ENCODE measurements at places on chromosomes 12 and 14.

- no peak for DNase-seq
- no peaks in the 10 kb centered on the region for H3K27me3 ChIP-seq
- no peaks in the 10 kb centered on the region for H3K4me1 ChIP-seq
- no peaks in the 10 kb centered on the region for H3K36me3 ChIP-seq
- H3K4me3 ChIP-seq, result no peak overlapping the region
- H3K27ac ChIP-seq, result no peak overlapping the region
Observed at GRCh38 chr14:94447206-94447605, 5.4 kb downstream of the SERPINA11 start.

GRCh38 chr12:85004204-85004603 is 31.9 kb downstream of the TSPAN19 start:
- H3K27me3 ChIP-seq, result no peaks in the 10 kb centered on the region
- no peak overlapping the region for H3K27ac ChIP-seq
- H3K36me3 ChIP-seq, result no peaks in the 10 kb centered on the region

DNA sequence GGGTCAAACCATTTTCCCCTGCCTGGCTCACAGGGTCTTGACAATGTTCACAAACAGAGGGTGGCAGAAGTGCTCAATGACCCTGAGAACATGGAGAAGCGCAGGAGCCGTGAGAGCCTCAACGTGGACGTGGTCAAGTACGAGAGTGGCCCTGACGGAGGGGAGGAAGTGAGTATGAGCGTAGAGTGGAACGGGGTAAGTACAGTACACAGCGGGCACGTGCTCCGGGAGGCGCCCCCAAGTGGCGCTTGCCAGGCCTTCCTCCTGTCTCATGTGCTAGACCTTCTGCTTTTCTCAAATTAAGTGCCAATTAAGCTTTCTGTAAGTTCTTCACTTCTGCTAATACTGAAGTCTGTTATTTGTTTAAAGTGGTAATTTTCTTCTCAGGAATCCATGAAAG is 35.9 kb downstream of the XRCC3 start:
- no peak for DNase-seq
- H3K4me3 ChIP-seq, result no peak overlapping the region
- H3K36me3 ChIP-seq, result peaks cover 74% of the 10 kb centered on the region

DNA sequence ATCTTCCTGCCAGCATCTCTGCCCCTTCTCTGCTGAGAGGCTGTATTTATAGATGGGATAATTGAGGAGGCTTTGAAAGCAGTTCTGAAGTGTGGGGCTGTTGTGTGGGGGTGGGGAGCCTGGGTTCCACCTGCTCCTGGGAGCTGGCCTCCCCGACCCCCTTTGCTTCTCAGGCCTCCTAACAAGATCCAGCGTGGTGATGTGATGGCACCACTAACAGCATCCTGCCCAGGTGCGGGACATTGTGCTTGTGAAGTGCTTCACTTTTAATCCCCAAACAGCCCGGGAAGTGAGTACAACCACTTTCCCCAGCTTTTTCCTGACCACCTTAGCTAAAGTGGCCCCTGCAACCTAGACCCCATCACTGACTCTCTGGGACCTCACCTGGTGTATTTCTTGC is 95.1 kb upstream of the NRXN3 start:
- no peak for DNase-seq
- no peaks in the 10 kb centered on the region for H3K36me3 ChIP-seq
- no peaks in the 10 kb centered on the region for H3K4me1 ChIP-seq
- no peak overlapping the region for H3K4me3 ChIP-seq

- H3K36me3 ChIP-seq, result no peaks in the 10 kb centered on the region
- H3K27me3 ChIP-seq, result no peaks in the 10 kb centered on the region
- H3K27ac ChIP-seq, result no peak overlapping the region
- no peak overlapping the region for H3K4me3 ChIP-seq
- no peak for DNase-seq
Observed at GRCh38 chr14:76615331-76615730, 145.9 kb upstream of the VASH1 start.

DNA sequence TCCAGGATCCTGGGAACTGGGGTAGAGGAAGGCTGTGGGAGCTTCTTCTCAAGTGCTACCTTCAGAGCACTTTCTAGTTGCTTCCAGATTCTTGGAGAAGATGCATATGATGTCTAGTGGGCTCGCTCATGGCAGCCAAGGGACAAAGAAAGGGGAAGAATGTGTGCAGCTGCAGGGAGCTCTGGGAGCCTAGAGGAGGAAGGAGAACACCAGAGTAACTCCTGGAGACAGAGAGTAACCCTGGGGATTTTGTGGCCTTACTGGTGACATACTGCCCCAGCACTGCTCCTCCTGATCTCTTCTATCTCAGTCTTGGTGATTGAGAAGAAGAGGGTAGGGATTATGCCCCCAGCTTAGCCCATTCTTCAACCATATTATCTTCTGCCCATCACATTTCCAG is 10.3 kb upstream of the SP7 start:
- no peak for DNase-seq
- H3K4me1 ChIP-seq, result peaks cover 9% of the 10 kb centered on the region
- H3K36me3 ChIP-seq, result no peaks in the 10 kb centered on the region
- no peaks in the 10 kb centered on the region for H3K27me3 ChIP-seq
- no peak overlapping the region for H3K4me3 ChIP-seq

- no peak overlapping the region for H3K4me3 ChIP-seq
- no peak overlapping the region for H3K27ac ChIP-seq
- H3K4me1 ChIP-seq, result no peaks in the 10 kb centered on the region
- no peak for DNase-seq
Observed at GRCh38 chr14:47852278-47852677, 176.9 kb upstream of the MDGA2 start.

DNA sequence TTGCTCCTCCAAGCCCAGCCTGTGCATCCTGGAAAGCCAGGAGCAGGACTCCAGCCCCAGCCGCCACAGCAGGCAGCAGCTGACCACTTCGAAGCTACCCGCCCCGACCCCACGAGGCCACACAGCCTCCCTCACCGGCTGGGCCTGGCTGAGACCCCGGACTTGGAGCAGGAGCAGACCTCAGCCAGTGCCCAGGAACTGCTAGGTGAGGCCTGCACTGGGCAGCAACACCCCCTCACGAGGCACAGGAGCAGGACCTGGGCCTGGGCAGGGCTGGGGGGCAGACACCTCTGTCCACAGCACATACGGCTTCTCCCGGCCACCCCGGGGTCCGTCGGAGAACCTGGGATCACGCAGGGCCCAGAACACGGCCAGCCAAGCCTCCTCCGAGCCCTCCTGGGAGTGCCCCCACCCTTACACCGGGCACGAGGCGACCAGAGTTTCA is 137.4 kb upstream of the C14orf180 start:
- DNase-seq, result no peak
- H3K27me3 ChIP-seq, result no peaks in the 10 kb centered on the region
- no peak overlapping the region for H3K4me3 ChIP-seq
- H3K27ac ChIP-seq, result no peak overlapping the region
- no peaks in the 10 kb centered on the region for H3K36me3 ChIP-seq
- H3K4me1 ChIP-seq, result no peaks in the 10 kb centered on the region

- no peak for DNase-seq
- no peaks in the 10 kb centered on the region for H3K4me1 ChIP-seq
- no peaks in the 10 kb centered on the region for H3K27me3 ChIP-seq
Observed at GRCh38 chr14:66813636-66814035, 305.7 kb downstream of the GPHN start.

DNA sequence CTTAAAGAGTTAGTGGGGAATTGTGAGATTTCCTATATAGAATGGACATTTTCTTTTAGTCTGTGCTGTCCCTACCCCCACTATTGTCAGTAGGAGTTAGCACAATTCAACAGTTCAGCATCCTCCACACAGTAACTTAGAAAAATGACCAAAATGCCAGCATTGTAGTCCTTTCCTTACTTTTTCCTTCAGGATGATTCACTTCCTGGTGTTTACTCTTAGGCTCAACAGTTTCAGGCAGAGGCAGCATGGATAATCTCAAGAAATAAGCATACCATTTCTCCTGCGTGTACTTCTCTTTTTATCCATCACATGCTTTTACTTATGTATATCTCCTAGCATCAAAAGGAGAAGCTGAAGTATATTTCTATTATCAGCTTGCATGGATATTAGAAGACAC is 683.4 kb downstream of the SLC16A7 start:
- no peaks in the 10 kb centered on the region for H3K4me1 ChIP-seq
- no peaks in the 10 kb centered on the region for H3K36me3 ChIP-seq

DNA sequence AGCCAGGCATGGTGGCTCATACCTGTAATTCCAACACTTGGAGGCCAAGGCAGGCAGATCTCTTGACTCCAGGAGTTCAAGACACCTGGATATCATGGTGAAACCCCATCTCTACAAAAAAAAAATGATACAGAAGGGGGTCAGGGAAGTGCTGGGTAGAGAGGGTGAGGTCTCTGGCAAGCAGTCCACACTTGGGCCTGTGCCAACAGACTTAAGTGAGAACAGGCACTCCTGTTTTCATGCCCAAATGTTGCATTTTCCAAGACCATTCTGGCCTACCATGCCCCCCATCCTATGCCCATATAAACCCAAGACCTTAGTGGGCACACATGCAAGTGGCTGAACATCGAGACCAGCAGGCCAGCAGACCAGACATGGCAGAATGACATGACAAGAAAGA is 16.0 kb upstream of the CMAS start:
- DNase-seq, result no peak
- no peaks in the 10 kb centered on the region for H3K36me3 ChIP-seq
- no peaks in the 10 kb centered on the region for H3K27me3 ChIP-seq
- no peaks in the 10 kb centered on the region for H3K4me1 ChIP-seq
- no peak overlapping the region for H3K27ac ChIP-seq
- H3K4me3 ChIP-seq, result no peak overlapping the region

- no peaks in the 10 kb centered on the region for H3K27me3 ChIP-seq
- no peak for DNase-seq
- H3K4me3 ChIP-seq, result no peak overlapping the region
- H3K4me1 ChIP-seq, result no peaks in the 10 kb centered on the region
- H3K36me3 ChIP-seq, result peaks cover 30% of the 10 kb centered on the region
Observed at GRCh38 chr12:124352839-124353238, 57.9 kb downstream of the RFLNA start.

DNA sequence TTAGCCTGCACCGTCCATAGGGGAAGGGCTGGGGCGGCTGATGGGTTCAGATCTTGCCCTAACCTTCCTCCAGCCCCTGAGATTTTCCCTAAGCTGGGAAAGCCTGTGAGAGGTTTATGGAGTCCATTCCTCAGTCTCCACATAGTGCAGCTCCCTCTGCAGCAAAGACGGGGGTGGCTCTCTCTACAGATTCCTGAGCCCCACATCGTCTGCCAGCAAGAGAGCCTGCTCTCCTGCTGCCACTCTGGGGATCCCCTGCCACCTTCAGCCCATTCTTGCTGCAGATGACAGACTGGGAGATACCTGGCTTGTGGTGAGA is 3.1 kb downstream of the SMIM41 start:
- no peaks in the 10 kb centered on the region for H3K27me3 ChIP-seq
- DNase-seq, result no peak
- H3K27ac ChIP-seq, result no peak overlapping the region
- H3K36me3 ChIP-seq, result no peaks in the 10 kb centered on the region

DNA sequence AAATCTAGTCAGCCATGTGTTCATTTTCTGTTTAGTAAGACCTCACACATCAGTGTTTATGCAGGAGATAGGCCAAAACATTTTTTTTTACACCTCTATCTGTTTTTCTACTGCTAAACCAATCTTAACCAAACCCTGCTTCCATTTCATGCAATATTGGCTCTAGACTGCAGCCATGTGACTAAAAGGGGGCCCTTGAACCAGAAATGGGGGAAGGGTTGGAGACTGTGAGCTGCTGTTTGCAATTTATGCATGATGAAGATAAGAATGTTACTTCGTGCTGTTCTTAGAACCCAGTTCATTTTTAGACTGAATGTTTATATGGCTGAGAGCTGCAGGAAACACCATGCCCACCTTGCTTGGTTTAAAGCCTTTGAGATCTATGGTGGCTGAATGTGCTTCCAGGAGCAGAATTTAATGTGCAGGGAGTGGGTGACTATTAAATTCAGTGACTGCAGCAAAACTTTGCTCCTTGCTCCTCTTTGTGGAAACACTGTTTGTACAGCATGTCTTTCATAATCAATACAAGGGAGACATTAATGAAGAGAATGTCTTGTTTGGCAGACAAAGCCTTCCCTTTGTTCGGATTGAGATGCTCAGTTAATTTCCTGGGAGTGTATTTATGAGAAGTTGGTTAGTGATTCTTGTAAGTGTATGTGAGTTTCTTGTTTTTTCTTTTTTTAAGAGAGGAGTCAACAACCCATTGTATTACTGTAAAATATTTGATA is 53.6 kb downstream of the CHST11 start:
- no peaks in the 10 kb centered on the region for H3K27me3 ChIP-seq
- no peak overlapping the region for H3K27ac ChIP-seq
- peaks cover 55% of the 10 kb centered on the region for H3K4me1 ChIP-seq
- no peak for DNase-seq

GRCh38 chr12:69275471-69275891 is 36.1 kb downstream of the CPSF6 start:
- H3K4me3 ChIP-seq, result no peak overlapping the region
- no peaks in the 10 kb centered on the region for H3K27me3 ChIP-seq
- no peaks in the 10 kb centered on the region for H3K36me3 ChIP-seq
- DNase-seq, result no peak

GRCh38 chr12:101021911-101022388 is 188.1 kb downstream of the SLC5A8 start:
- H3K36me3 ChIP-seq, result no peaks in the 10 kb centered on the region
- no peak overlapping the region for H3K27ac ChIP-seq
- no peaks in the 10 kb centered on the region for H3K4me1 ChIP-seq

GRCh38 chr12:109705291-109705690 is 8.3 kb upstream of the FAM222A start:
- H3K4me1 ChIP-seq, result no peaks in the 10 kb centered on the region
- no peak overlapping the region for H3K4me3 ChIP-seq
- DNase-seq, result no peak
- peaks cover 5% of the 10 kb centered on the region for H3K27me3 ChIP-seq
- no peak overlapping the region for H3K27ac ChIP-seq

DNA sequence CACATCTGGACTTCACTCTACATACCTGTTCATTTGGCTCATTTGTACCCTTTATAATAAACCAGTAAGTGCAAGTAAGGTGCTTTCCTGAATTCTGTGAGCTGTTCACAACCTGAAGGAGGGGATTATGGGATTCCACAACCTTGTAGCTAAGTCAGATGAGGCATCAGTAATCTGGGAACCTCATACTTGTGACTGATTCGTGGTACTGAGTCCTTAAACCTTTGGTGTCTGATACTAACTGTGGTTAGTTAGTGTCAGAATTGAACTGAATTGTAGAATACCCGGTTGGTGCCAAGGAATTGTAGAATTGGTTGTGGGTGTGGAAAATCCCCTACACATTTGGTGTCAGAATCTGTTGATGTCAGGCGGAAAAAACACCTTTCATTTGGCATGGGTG is 83.4 kb downstream of the TMX1 start:
- H3K27ac ChIP-seq, result no peak overlapping the region
- peaks cover 5% of the 10 kb centered on the region for H3K27me3 ChIP-seq
- no peaks in the 10 kb centered on the region for H3K4me1 ChIP-seq

GRCh38 chr12:2949411-2949810 is 9.8 kb upstream of the TEAD4 start:
- no peaks in the 10 kb centered on the region for H3K27me3 ChIP-seq
- H3K27ac ChIP-seq, result no peak overlapping the region
- no peaks in the 10 kb centered on the region for H3K36me3 ChIP-seq
- no peak for DNase-seq
- no peak overlapping the region for H3K4me3 ChIP-seq
- H3K4me1 ChIP-seq, result no peaks in the 10 kb centered on the region

- no peaks in the 10 kb centered on the region for H3K27me3 ChIP-seq
- peak; percentile 74 for DNase-seq
- H3K27ac ChIP-seq, result no peak overlapping the region
- no peak overlapping the region for H3K4me3 ChIP-seq
- H3K36me3 ChIP-seq, result peaks cover 58% of the 10 kb centered on the region
- no peaks in the 10 kb centered on the region for H3K4me1 ChIP-seq
Observed at GRCh38 chr12:8045952-8046944, 13.7 kb downstream of the FOXJ2 start.

Measured in CD8-positive, alpha-beta memory T cell (primary cell).